Fibroblast of pulmonary artery (primary cell): ENCODE measurements at places on chromosomes 12 and 14.

- DNase-seq, result peak; percentile 6
These were observed 525.6 kb downstream of the FLRT2 start for GRCh38 chr14:86055512-86056075.

GRCh38 chr12:11780521-11781101 lies 131.1 kb downstream of the ETV6 start:
- no peak for DNase-seq

- DNase-seq, result no peak
These were observed 721.5 kb upstream of the TBX3 start for GRCh38 chr12:115405471-115405860.

DNA sequence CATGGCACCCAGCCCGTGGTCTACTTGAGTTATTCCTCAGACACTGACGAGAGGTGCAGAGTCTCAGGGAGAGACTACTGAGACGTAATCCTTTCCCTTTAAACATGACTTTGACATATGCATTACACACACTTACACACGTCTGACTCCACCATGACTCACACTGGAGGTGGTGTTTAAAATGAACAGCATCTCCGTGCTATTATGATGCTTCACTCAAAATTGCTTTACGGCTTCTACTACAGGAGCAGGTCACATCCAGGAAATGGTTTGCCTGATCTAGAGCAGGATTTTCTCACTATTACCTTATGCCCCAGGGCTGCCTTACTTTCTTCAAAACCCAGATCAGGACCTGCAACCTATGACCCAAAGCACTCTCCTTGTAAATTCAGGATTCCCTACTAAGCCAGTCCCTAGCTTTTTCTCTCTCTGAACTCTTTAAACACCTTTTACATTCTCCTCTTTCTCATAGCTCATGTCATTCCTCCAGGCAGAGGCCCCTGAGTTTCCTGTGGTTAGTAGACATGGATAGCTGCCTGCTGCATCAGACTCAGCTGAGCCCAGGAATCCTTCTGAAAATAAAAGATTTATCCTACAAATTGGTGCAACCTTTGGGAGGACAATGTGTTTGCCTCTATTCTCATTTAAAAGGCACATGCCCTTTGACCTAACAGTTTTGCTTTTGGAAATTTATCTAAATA lies 31.2 kb downstream of the TMCC3 start:
- DNase-seq, result peak; percentile 75

DNA sequence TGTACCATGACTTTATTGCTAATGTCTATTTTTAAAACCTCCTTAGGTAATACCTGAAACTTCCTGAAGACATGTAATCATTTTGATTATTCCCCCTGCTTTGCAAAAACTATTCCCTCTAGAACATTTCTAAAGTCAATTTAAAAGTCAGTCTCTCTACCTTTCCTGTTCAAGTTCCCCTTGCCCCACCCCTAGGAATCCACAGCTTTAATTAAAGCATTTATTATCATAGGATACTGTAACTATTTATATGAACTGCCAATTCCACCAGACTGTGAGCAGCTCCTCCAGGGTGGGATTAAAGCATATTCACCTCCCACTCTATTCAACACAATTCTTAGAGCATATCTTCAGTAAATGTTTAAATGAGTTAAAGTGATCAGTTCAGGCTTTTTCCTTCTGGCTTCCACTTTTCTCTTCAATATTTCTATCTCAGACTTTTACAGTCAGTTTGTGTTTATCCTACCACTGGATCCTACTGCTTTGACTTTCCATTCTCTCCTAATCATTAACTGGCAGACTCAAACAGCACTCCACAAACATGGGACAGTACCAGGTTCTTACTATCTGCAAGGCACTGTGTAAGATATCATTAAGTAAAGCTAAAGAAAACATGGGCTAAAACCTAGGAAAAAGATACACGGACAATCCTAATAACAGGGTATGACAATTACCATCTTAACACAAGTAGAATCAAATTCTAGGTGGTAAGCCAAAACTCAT lies 39.1 kb downstream of the PTPN21 start:
- no peak for DNase-seq

DNA sequence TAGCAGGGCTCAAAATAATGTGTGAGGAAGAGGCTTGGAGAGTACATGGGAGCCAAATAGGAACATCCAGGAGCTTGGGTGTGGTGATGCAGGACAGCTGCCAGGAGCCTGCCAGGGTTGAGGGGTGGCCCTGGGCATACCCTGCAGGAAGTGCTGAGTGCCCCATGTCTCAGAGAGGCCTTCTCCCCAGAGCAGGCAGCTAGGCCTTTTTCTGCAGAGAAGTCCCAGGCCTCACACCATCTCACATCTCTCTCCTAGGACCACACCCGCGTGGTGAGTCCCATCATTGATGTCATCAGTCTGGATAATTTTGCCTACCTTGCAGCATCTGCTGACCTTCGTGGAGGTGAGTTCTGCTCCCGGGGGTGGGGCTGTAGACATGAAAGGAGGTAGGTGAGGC lies 66.9 kb downstream of the ERH start:
- DNase-seq, result no peak

DNA sequence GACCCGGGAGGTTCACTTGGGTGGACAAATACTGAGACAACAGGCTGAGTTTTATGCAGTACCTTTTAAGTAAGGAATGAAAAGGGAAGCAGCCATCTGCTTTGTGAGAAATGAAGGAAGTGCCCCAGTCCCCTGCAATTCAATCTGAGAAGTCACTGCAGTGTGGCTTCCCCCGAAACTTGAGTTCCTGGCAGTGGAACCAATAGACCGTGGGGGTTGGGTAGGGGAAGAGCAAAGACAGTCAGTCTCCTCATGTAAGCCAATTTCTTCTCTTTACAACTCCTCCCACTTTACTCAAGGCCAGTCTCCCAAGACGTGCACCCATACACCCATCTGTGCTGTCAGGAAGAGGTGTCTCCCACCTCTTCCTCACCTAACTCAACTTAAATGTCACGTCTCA lies 206.5 kb downstream of the BCAT1 start:
- no peak for DNase-seq

DNA sequence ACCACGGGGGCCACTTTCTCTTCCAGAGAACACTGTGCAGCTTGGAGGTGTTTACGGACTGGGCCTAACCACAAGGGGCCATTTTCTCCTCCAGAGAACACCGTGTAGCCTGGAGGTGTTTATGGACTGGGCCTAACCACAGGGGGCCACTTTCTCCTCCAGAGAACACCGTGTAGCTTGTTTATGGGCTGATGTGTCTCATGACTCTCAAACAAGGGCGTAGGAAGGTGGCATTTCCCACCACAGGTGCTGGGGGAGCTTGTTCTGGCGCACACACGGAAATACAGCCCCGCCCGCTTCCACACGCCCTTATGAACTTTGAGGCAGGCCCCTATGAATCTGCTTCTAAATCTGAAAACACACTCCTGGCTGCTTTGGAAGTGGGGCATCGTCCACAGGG lies 174.6 kb upstream of the SFSWAP start:
- no peak for DNase-seq

- no peak for DNase-seq
These were observed 6.0 kb upstream of the UBC start for GRCh38 chr12:124920353-124920935.

DNA sequence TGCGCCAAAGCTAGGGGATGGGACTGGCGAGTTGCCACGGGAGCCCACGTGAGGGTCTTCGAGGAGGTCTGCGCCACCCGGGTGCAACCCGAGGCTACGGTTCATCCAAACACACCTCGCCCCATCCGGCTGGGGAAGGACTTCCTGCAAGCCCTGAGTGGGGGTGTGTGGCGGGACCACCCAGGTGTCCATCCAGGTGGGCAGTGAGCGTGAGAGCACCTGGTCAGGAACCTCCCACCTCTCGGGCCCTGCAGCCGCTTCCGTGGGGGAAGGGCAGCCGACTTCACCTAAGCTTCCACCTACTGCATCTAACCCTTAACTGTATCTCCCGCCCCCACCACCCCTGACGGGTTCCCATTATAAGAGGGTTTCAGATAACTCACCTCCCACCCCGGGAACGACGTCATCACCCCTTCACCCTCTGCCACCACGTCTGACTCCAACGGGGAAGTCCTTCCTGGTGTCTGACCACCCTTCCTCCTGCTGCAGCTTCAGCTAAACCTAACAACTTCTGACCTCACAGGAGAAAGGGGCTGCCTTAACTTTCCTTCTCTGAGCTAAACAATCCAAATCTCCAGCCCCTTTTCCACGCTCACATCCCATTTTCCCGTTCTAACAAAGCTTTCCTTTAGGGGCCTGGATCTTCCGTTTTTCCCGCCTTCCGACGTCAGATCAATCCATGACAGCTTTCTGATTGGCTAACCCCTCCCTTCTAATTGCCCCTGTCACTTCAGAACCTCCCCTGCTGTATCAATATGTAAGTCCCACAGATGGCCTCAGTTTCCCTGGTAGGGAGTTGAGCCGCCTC lies 27.4 kb upstream of the SMUG1 start:
- DNase-seq, result no peak

DNA sequence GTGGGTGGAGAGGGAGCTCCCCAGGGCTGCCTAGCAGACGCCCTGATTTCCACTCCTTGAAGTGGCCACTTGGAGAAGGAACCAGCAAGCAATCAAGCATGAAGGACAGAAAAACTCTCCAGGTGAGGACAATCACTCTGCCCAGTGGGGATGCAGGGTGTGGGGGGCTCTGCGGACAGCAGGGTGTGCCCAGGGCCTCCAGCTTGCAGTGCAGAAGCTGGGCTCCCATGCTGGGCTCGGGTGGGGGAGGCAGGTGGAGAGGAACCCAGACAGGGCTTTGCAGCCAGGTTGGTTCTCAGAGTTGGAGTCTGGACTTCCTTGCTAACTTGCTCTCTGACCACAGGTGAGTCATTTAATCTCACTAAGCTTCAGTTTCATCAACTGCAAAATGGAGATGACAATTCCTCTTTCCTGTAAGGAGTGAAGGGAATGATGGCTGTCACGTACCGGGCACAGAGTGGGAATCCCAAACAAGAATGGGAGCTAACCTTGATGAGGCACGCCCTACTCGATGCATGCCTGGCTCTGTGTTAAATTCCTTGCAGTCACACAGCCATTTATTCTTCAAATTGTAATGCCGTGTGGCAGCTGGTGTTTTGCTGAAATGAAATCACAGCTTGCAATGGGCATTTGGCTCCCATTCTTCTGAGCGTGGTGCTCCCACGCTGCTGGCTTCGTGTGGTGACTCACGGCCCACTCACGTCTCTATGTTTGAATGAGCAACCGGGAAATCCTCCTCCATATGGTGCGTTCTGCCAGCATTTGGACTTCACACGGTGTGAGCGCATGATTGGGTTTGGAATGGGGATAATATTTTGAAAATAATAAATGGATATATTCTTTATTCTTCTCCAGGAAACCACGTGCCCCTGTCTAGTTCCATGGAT lies 75.2 kb downstream of the PRIMA1 start:
- DNase-seq, result no peak

DNA sequence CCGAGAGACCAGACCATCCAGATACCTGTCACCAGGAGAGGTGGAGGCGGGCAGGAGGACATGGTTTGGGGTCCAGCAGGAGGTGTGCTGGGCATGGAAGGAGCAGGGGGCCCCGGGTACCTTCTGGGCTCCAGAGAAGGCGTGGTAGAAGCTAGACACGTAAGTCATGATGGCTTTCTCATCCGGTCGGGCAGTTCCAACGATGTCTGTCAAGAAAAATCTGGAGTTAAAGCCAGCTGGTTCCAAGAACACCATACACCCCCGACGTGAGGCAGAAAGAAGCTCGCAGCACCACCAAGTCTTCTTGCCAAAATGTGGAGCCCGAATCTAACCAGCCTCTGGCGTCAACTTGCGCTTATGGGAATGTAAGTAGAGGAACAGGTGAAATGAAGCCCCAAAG lies 76.7 kb downstream of the ACTN1 start:
- no peak for DNase-seq

DNA sequence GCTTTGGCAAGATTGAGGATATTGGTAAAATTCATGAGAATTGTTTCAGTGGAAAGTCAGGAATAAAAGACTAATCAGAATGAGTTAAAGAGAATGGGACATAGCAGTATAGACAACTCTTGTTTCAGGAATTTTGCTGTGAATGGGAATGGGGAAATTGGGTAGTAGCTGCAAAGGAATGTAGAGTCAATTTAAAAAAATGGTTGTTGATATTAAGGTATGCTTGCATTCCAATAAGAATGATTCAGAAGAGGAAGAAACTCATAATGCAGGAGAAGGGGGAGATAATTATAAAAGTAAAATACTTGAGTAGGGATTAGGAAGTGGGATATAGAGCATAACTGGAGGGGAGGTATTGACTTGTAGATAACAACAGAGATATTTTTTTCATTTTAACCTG lies 40.7 kb downstream of the MNAT1 start:
- DNase-seq, result peak; percentile 61

GRCh38 chr12:5051334-5051733 lies 7.7 kb downstream of the KCNA5 start:
- no peak for DNase-seq
